ENCODE measurements at places on chromosomes 1 and 21. TPM values are rescaled to one million over a fixed set of nuclear protein-coding genes. Genes with fewer than 3 reads are reported as not detected.

DNA sequence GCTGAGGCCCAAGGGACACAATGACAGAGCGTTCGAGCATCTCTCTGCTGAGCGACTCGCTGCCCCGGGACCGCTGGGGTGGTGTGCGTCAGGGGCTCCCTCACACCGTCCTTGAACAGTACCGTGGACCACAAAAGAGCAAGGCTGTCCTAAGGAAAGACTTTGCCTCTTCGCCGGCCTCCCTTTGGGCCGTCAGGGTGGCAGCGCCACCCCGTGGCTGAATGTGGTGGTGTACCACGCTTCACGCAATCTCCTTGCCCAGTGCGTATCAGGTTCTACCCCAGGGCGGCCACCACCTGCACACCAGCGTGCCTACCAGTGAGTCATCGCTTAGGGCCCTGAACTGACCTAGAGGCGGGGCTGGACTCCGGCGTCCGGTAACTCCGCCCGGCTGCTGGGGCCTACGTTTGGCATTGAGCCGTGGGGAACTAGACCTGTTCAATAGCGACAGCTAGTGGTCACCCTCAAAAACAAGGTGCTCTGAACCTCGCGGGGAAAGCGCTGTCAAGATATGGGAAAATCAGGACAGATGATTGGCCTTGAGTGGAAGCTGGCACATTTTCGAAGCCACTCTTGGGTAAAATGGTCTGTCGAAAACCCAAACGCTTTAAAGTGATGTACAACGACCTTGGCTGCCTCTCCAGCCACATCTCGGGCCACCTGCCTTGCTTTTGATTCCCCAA lies 8.1 kb upstream of the TRAF3IP3 start:
- DNase-seq, result peak; percentile 98

DNA sequence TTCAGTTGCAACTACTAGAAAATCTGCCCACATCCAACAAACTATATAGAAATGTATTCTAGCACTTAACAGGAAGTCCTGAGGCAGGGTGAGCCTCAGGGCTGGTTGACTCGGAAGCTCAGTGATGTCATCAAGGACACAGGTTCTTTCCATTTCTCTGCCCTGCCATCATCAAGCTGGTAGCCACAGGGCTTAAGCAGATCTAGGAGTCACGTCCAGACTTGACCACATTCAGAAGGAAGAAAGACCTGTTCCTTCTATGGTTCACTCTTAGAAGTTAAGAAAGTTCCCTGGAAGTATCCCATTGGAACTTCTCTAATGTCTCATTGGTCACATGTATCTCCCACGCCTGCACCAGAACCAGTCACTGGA lies 438.1 kb downstream of the PRDM2 start:
- DNase-seq, result peak; percentile 52

- peak; percentile 8 for DNase-seq
Observed at GRCh38 chr1:87834941-87835340, 506.3 kb downstream of the LMO4 start.

DNA sequence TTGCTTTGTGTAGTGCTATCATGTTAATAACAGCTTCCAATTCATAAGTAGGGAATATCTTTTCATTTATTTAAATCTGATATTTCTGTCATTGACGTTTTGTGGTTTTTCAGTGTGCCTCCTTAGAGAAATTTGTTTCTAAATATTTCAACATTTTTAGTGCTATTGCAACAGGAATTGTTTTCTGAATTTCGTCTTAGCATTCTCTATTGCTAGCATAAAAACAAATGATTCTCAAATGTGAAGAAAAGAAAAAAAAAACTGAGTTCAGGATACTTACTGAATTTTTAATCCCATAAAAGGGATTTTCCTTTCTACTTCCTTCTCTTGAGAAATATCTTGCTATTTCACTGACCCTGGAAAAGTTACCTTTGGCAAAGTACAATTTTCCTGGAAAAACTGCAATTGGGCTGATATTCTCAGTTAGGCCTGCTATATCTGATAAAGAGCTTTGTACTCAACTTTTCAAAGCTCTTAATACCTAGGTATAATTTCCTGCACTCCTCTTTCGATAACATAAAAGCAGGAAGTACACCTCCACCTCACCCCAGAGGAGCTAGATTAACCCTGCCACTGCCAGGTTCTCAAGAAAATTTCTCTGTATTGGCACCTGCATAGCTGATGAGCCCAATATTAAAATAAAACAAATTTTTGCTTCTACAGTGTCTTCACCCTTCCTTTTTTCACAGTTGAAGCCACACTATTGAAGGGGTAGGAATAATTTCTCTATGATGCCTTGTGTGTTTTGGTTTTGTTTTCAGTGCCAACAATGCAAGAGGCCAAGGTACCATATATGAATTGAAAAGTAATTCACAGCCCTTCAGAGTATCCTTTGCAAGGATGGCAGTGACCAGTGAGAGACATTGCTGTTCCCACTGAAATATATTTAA lies 35.6 kb downstream of the PTPN14 start:
- DNase-seq, result no peak

Gene NUP210L
- total RNA-seq, result not detected

DNA sequence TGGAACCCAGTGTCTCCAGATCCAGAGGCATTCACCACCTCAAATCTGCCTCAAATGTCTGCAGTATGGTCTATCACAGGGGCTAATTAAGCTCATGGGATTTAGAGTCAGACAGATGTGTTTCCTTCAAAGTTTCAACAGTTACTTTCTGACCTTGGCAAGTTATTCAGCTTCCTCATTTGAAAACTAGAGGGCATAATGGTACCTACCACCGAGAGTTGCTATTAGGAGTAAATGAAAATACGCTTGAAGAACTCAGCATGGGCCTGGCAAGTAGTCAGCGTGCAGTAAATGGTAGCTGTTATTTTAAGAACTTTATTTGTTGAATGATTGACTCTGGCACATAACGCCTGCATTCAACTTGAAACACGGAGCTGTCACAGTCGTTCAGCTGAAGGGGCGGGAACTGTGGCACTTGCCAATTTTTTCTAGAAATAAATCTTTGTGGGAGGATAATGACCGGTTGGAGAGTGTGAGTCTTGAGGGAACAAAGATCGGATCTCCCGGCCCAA lies 1.2 kb upstream of the CAP1 start:
- no peak for DNase-seq

Gene WNT2B
- total RNA-seq, result 0.12 TPM

DNA sequence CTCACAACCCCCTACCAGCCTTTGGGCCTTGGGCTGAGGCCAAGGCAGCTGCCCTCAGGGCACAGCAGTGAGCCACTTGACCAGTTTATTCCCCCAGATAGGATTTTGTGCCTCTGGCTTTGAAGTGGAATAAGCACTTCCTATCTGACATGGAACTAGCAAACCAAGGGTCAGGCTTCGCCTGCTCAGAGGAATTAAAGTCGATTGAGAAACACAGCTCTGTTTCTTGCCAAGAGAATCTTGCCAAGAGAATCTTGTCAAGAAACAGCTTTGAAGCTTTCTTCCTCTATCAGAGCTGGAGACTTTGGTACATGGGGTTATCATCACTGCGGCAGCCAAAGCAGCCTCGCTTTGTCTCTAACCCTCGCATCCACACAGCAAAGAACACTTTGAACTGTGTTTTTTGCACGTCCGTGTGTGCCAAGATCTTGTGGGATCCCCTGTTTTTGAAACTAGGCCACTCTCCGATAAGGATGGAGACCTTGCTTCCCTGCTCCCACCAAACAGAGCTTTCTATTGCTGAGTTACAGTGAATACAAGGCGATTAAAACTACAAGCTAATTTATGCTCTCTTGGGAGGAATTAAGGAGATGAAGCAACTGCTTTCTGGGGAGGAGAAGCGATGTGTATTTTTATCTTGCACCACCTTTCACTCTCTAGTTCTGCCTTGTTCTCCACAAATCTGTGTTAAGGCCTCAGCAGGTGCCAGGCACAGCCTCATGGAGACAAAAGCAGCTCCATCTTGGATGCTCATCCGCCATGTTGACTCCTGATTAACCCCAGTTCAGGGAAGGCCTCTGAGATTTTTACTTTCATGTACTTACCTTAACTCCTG lies 67.3 kb downstream of the RHOU start:
- no peak for DNase-seq

DNA sequence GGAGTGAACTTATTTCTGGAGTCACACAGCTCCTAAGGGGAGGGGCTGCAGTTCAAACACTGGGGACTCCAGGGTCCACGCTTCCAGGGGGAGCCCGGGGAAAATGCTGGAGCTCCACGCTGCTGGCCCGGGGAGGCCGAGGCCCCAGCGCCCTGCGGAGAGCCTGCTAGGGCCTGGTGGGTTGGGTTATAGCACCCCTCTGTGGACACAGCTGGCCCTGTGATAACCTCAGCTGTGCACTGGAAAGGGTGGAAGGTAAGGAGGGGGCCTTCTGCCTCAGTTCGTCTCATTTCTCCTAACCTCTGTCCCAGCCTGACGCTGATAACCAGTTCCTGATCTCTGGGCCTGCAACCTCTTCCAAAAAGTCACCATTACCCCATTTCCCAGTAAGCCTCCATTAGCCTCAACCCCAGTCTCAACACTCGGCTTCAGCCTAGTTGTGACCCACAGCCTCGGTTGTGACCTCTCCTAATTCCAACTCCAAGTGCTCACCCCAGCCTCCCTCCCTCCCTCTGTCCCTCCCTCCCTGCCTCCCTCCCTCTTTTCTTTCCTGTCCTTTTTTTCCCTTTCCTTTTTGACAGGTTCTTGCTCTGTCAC lies 7.1 kb downstream of the NBL1 start:
- DNase-seq, result peak; percentile 69

Gene RAVER2
- 10.3 TPM for total RNA-seq

GRCh38 chr1:157410457-157410856 lies 141.9 kb downstream of the FCRL5 start:
- DNase-seq, result no peak

- peak; percentile 41 for DNase-seq
Observed at GRCh38 chr1:7454895-7455784, 316.0 kb upstream of the VAMP3 start.

DNA sequence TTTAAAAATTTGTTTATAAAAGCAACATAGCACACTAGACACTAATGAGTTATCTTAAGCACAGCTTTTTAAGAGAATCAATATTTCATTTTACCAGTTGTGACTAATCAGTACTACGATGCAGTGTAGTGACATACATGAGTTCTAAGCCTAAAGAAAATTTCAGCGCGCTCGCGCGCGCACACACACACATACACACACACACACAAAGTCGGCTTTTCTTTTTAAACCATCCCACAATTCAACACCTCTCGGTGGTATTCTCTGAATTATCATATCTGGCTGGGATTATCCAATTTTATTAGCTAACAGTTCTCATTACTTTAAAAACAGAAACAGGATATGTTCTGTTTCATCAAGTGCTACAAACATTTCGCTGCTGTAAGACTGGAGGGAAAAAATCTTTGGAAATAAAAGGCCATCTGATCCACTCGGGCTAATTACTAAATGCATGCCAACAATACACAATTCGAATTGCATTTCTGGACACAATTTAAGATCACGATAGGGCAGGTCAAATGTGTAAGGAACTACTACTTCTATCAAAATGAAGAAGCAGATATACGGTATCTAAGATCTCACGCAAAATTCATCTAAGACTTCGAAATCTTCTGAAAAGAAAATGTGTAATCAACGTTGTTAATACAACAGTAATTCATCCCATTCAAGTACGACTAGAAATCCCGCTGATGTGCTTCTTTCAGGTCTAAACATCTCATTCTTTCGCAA lies 1.2 kb downstream of the TUT4 start:
- DNase-seq, result no peak

GRCh38 chr1:19752083-19752696 lies 47.5 kb downstream of the TMCO4 start:
- no peak for DNase-seq

GRCh38 chr1:27235827-27236226 lies 1.4 kb downstream of the WDTC1 start:
- no peak for DNase-seq

DNA sequence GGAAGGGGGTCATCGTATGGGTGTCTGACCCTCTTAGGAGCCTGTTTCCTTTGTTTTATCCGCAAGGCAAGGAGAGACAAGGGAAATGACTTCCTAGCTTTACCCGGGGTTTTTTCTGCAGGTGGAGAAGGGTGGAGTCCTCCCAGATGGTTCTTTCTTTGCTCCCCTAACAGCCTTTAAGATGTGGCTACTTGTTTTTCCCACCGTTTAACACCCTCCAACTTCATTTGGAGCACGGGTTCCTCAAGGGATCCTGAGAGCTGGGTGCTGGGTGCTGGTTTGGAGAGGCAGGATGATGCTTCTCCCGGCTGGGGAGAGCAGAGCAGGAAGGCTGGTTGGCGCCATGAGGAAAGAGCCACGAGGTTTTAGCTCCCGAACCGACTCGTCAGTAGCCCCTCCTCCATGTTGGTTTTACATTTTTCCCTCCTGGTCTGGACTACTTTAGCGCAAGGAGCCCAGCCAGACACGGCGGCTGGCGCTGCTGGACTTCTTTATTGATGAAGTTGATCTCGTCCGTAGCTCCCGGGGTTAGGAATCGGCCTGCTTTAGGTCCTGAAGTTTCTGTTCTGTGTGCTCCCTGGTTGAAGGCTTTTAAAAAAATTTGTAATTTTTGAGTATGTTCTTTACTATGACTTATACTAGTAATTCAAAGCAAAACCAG lies 1.4 kb downstream of the UCK2 start:
- peak; percentile 85 for DNase-seq

DNA sequence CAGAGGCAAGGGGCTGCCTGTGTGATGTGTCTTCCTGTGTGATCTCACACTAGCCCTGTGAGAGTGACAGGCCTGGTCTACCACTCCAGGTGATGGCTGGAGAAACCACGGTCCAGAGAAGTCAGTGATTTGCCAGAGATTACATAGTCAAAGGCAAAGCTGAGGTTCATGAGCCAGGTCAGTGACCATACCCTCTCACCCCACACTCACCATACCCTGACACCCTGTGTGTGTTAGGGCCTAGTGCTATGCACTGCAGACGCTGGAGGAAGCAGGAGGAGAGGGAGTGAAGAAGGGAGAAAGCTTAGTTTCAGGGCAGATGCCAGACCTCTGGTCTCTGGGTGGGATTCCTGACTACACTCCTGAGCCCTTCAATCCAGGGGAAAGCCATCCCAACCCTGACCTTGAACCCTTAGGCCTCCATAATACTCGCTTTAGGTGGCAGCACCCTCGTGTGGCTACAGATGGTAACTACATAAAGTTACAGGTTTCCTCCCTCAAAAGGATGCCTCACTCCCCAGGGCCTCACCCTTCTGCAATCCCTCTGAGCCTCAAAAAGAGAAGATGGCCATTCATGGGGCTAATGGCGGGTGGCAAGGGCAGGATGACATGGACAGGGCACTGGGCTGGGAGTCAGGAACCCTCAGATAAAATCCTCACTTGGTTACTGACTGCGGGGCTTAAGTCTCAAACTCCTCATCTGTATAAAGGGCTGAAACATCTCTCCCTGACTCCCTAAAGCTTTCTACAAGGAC lies 20.8 kb upstream of the SDC3 start:
- peak; percentile 43 for DNase-seq

Gene RIMS3
- 0.74 TPM for total RNA-seq

- no peak for DNase-seq
Observed at GRCh38 chr1:198228925-198229324, 72.1 kb downstream of the NEK7 start.

- DNase-seq, result no peak
Observed at GRCh38 chr1:239483391-239483790, 97.0 kb downstream of the CHRM3 start.

GRCh38 chr1:91707114-91707889 lies 178.6 kb downstream of the TGFBR3 start:
- no peak for DNase-seq

Gene CXADR
- total RNA-seq, result 5.1 TPM

Gene LCE2C
- not detected for total RNA-seq

GRCh38 chr1:108699375-108700332 lies 7.5 kb downstream of the PRPF38B start:
- no peak for DNase-seq

Data from Daoy (cell line).